ENCODE measurements at places on chromosomes 12 and 14. TPM values are rescaled to one million over a fixed set of nuclear protein-coding genes. Genes with fewer than 3 reads are reported as not detected.

GRCh38 chr14:51962711-51963110 is 26.6 kb upstream of the RTRAF start:
- no peak for DNase-seq

DNA sequence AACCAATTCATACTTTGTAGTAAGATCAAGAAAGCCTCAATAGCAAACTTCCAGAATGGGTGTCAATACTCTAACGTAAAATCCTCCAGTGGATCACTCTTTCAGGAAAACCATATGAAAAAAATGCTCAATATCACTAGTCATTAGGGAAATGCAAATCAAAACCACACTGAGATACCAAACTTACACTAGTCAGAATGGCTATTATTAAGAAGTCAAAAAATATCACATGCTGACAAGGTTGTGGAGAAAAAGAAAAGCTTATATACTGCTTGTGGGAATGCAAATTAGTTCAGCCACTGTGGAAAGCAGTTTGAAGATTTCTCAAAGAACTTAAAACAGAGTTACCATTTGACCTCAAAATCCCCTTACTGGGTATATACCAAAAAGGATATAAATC is 49.5 kb upstream of the ATXN7L3B start:
- DNase-seq, result no peak

- no peak for DNase-seq
Measured at GRCh38 chr14:79404874-79405511, 806.3 kb downstream of the DIO2 start.

- DNase-seq, result no peak
Measured at GRCh38 chr14:100604121-100604501, 16.9 kb upstream of the BEGAIN start.

GRCh38 chr14:24426912-24427536 is 2.4 kb downstream of the CBLN3 start:
- no peak for DNase-seq

DNA sequence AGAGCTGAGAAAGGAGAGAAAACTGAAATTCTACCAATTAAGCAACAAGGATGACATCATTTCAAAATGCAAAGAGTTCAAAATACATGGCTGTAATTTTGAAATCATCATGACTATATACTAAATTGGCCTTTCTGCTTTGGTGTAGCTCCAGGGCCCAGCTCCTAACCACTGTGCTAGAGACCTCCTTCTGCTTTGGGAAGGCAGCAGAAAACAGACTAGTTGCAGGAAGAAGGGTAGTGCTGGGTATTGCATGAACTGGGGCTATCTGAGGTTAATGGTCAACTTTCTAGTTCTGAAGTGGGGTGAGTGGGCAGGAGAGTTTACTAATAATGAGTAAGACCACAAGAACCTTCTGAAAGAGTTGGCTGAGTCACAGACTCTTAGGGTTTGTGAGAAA is 66.2 kb downstream of the PTGER2 start:
- DNase-seq, result no peak

Gene SYT1
- polyA plus RNA-seq, result 5.0 TPM

Gene SOAT2
- polyA plus RNA-seq, result not detected

Gene FLVCR2
- 3.4 TPM for polyA plus RNA-seq

Gene TGM1
- 0.97 TPM for polyA plus RNA-seq

Data from AG04450 (cell line).